ENCODE measurements at places on chromosomes 16 and 17.

DNA sequence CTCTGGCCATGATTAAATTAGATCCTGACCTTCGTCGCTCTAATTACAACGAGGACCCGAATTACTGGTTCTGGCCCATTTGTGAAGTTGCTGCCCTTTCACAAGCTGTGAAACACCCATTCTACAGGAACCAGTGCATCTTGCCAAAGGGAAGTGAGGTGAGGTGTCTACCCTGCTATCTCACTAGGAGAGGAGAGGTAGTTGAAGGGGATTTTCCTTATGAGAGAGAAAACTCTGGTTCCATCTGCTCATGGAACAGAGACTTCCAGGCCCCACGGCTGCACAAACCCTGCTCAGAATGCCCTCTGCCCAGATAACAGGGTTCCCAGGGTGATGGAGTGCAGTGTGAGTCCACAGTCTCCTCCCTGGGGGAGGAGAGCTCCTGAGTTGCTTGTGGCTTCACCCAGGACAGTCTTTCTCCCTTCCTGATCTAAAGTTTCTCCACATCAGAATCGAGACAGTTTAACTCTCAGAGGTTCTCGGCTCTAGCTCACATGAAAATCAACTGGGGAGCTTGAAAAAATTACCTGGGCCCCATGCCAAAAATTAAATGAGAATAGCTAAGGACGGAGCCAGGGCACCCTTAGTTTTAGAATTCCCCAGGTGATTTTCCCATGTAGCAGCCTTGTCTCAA is 7.8 kb upstream of the SSTR2 start:
- no peak for DNase-seq

DNA sequence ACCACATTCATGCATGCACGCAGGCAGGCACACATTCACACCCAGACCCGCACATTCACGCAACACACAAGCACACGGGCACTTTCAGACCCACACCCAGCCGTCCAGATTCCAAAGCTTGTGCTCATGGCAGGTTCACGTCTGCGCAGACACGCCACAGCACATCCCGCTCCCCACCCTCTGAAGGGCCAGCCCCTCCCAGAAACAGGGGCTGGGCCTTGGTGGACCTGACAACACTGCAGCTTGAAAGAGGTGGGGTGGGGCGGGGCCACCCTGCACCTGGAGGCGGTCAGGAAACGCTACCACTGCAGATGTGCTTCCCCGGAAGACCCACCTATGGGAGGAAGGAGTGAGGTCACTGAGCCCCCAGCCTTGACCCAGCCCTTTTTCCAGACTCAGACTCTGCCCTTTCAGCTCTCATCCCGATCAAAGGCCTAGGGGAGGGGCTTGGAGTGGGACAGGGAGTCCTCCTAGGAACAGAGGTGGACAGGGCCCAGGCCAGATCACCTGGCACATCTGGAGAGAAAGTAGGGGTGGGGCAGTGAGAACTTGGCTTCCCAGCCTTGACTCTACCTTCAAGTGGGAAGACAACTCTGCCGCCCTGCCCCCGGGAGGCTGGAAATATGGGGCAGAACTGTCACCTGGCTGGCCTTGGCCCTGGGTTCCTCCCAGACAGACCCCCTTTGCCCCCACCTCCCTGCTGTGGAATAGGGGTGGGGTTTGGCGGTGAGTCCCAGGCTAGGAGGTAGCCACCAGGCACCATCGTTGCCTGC is 11.0 kb downstream of the P3H4 start:
- peak; percentile 91 for DNase-seq

GRCh38 chr16:56198755-56199114 is 7.4 kb downstream of the GNAO1 start:
- no peak for DNase-seq

- DNase-seq, result no peak
These were observed 12.1 kb downstream of the UBN1 start for GRCh38 chr16:4859190-4859899.

- no peak for DNase-seq
These were observed 841 bp downstream of the ALOXE3 start for GRCh38 chr17:8117367-8117979.

DNA sequence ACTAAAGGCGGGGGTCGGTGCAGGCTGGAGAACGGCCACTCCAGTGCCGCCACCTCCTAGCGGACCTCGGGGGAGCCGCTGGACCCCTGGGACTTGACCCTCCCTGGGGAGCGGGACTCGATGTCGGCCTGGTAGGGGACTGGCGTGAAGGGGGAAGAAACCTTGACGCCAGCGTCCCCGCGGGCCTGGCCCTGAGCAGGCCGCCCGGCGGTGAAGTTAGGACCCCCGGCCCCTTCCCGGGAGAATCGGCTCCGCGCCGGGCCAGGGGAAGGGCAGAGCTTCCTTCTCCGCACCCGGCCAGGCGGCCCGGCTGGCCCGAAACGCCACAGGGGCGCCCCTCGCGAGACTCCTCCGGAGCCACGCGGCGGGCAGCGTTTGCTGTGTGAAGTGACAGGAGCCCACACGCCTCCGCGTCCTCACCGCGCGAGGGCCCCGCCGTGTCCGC is 389 bp downstream of the DUS1L start:
- no peak for DNase-seq
